ENCODE measurements at places on chromosomes 16 and 17. TPM values are rescaled to one million over a fixed set of nuclear protein-coding genes. Genes with fewer than 3 reads are reported as not detected.

The CPHXL gene
- total RNA-seq = not detected

The HBM gene
- not detected for total RNA-seq

The MYH8 gene
- not detected for total RNA-seq

The PRM3 gene
- not detected for total RNA-seq

The KCNH6 gene
- not detected for total RNA-seq

The SLC47A1 gene
- 29.7 TPM for total RNA-seq

The CACNG3 gene
- total RNA-seq = not detected

The CCL5 gene
- total RNA-seq = 4.9 TPM

The TMC7 gene
- 1.7 TPM for total RNA-seq

The TUBD1 gene
- 16.2 TPM for total RNA-seq

The RAB11FIP4 gene
- total RNA-seq = 11.0 TPM

- no peak for DNase-seq
Measured at GRCh38 chr17:32958418-32958817, 30.5 kb downstream of the TMEM98 start.

DNA sequence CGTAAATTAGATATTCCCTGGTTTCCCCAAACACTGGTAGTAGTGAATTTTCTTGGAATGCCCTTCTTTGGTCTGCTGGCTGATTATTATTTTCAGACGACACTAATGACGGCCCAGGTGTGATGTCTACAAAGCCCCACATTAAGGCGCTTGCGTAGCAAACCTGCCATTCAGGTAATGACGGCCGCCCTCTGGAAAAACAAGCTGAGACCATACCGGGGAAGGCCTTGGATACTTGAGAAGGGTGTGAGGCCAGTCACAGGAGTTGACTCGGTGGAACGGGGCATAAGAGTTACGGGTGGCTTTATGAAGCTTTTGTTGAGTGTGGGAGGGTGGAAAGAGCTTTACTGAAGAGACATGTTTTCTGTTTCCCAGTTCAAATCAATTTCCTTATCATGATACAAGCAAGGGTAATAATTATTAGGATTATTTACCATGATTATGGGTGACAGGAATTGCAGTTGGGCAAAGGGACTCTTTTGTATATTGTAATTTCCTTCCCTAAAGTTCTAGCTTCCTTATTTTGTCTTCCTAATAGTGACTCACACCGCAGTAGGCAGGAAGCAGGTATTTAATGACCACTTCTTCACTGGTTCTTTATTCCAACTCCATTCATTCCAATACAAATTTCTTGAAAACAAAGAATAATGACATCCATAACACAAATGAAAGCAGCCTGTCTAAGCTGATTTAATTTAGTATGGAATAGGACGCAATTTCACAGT lies 24.8 kb downstream of the KRT23 start:
- no peak for DNase-seq

DNA sequence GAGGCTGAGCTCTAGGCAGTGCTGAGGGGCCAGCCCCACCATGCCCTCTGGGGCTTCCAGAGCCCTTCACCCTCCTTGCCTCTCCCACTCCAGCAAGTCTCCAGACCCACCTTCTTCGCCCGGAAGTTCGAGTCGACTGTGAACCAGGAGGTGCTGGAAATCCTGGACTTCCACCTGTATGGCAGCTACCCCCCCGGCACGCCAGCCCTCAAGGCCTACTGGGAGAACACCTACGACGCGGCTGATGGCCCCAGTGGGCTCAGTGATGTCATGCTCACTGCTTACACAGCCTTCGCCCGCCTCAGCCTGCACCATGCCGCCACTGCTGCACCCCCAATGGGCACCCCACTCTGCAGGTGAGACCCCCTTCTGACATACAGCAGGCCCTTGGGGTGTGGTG lies 10.5 kb downstream of the XYLT2 start:
- no peak for DNase-seq

GRCh38 chr16:27483624-27484023 lies 66.1 kb downstream of the GTF3C1 start:
- DNase-seq = no peak

DNA sequence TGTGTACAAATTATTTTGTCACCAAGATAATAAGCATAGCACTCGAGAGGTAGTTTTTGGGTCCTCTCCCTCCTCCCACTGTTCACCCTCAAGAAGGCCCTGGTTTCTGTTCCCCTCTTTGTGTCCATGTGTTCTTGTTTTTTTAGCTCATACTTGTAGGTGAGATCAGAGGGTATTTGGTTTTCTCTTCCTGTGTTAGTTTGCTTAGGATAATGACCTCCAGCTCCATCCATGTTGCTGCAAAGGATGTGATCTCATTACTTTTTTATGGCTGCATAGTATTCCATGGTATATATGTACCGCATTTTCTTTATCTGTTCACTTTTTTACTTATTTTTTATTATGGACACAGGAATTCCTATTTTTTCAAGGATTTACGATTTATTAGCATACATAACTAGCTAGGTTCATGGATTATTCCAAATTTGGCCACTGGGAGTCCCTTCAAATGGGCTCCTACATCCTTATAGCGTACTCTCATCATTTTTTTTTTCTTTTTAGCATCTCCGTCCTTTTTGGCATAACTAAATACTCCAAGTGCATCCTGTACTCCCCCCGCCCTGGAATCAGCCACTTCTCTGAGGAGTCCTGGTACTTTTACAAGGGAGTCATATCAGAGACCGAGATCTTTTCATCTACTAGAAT lies 7.3 kb downstream of the TADA2A start:
- no peak for DNase-seq

GRCh38 chr17:51107778-51108177 lies 12.9 kb downstream of the SPAG9 start:
- no peak for DNase-seq

GRCh38 chr16:59729613-59730012 lies 995.5 kb upstream of the GOT2 start:
- no peak for DNase-seq

- DNase-seq = no peak
Measured at GRCh38 chr17:52147872-52148271, 10.6 kb downstream of the CA10 start.

DNA sequence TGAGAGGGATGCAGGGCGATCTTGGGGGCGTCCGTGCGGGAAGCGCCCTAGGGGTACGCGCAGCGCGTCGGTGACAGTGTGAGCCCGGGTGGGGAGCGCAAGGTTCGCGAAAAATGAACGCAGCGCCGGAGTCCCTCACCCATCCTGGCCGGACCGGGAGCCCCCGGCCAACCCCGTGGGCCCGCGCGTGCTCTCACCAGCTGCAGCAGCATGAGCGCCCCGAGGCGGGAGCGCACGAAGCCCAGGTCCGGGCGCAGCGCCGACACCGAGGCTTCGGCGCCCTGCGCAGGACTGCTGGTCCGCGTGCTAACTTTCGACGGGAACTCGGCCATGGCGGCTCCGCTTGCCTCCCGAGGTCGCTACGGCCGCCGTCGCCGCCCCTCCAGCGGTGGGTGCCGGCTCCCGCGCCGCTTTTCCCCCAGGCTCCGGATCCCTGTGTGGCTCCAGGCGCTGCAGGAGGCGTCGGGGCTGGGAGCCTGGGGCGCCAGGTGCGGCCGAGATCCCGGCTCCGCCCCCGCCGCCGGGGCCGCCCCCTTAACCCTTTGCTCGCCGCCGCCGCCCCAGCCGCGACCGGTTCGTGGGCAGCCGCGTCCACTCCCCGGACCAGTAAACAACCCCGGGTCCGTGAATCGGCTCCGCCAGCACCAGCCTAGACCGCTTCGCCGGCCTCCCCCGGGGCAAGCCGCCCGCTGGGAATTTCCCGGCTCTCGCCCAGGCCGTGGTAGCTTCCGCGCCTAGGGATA lies at the start of gene PLLP:
TSS of gene PLLP (minus strand) at position 464 of the 743 bp plus-strand sequence. CDS start at position 332, 132 bp downstream.
- DNase-seq = no peak

GRCh38 chr17:63741143-63741407 lies 524 bp downstream of the STRADA start:
- DNase-seq = no peak

DNA sequence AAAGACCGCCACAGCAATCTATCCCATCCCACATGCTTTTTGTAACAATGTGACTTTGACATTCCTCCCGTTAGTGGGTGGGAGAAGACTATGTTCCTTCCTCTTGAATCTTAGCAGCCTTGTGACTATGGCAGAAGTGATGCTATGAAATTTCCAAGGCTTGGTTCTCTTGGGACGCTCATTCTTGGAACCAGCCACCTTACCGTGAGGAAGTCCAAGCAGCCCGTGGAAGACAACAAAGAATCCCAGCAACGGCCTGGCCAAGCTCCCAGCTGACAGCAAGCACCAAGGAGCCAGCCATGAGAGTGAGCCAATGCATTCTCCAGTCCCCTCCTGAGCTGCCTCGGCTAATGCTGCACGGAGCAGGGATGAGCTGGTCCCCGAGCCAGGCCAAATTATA lies 62.3 kb downstream of the VPS53 start:
- DNase-seq = no peak

Measured in vagina (tissue), 2 donors.